ENCODE measurements at places on chromosomes 12 and 14.

DNA sequence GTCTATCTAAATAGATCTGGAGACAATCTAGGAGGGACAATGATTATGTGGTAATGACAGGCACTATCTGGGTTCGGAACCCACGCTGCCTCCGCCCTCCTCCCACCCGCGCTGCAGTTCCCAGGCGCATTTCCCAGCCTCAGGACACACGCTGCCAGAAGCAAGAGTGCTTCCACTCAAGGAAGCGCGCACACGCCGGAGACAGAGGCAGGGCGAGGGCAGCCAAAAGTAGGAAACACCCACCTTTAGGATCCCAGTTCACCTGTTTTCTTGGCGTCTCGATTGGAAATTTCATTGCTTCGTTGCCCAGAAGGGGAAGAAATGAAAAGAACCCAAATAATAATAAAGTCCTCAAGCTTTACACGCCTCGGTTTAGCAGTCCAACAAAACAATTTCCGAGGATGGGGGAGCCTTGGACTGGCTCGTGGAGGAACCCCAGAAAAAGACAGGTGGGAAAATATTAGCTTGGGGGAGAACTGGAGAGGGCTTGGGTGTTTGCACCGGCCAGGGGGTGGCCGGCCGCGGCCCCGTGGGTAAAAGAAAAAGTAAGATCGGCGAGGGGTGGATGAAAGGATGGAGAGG is 474 bp downstream of the KCNK10 start:
- DNase-seq = no peak

- DNase-seq = no peak
Measured at GRCh38 chr12:1920436-1920835, 2.0 kb upstream of the CACNA2D4 start.

- DNase-seq = no peak
Measured at GRCh38 chr12:109552971-109553370, 20.3 kb downstream of the MMAB start.

DNA sequence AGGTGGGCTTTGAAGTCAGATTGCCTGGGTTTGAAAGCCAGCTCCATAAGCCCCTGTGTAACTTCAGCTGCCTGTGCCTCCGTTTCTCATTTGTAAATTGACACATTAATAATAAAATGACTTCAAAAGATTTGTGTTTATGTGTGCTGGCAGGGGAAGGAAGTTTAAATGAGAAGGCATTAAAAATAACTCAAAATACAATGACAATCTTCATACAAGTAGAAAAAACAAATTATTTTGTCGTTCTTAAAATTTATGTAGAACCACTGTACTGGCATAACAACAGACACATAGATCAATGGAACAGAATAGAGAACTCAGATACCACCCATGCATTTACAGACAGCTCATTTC is 83.0 kb downstream of the PPM1A start:
- no peak for DNase-seq

DNA sequence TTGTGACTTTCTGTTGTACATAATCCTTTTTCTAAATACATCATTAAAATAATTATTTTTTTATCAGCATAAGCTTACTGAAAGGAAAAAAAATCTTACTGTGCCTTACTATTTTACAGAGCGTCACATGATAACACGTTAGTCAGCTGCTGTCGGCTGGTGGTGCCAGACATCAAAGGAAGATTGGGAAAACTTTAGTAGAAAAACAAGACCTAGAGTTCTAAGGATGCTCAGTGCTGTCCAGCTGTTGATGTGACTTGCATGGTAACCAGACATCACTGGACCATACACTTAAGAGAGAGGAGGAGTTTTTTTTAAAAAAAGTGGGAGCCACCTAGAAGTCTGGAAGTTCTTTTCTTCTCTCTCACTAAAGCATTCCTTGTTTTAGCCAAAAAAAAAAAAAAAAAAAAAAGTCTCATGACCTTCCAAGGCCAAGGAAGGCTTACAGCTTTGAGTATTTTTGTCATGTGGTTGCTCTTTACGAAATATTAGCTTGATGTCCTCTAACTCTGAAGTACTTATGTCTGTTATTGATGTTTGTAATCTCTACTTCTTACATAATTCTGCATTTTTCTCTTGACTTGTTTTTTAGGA is 4.5 kb downstream of the RASSF8 start:
- no peak for DNase-seq

DNA sequence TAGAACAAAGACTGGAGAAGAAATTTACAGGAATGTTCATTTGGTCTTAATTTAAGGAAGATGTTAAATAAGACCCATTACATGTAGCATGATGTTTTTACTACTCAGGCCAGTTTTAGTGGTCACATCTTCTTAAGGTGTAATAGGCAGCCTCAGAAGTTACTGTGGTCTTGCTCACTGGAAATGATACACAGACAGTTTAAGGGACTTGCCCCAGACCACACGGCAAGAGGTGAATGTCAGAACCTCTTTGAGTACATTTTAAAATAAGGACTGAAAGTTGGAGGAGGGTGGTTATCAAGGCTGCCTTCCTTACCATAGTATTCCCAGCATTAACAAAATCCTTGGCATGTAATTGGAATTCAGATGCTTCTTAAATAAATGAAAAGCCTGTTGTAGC is 37.9 kb downstream of the LRRK2 start:
- no peak for DNase-seq

- DNase-seq = peak; percentile 43
Measured at GRCh38 chr12:75505706-75506312, 5.6 kb downstream of the KRR1 start.

DNA sequence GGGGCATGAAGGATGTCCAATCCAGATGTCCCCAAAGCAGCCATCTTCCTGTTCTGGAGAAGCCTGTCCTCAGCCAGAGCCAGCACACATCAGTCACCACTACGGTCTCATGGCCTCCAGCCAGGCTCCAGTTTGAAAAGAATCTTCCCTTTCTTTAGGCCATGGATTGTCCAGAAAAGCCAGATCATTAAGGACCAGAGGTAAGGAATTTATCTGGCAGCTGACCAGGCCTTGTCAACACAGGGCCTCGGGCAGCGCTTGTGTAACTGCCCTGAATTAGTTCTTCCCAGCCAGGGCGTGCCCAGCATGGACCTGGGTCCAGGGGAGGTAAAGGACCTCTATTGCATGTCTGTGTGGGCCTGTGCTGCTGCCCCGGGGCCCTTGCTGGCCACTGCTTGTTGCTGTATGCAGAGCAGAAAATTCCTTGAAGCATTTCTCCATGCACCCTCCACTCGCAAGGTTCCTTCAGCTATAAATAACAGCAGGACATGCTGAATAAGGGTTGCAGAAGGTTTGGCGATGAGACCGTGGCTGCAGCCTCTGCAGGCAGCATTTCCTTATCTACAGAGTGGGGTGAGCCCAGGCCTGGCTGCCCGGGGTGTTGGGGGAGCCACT is 21.7 kb upstream of the VPS37B start:
- DNase-seq = peak; percentile 48

- DNase-seq = no peak
Measured at GRCh38 chr12:95002754-95003153, 743 bp downstream of the NDUFA12 start.

DNA sequence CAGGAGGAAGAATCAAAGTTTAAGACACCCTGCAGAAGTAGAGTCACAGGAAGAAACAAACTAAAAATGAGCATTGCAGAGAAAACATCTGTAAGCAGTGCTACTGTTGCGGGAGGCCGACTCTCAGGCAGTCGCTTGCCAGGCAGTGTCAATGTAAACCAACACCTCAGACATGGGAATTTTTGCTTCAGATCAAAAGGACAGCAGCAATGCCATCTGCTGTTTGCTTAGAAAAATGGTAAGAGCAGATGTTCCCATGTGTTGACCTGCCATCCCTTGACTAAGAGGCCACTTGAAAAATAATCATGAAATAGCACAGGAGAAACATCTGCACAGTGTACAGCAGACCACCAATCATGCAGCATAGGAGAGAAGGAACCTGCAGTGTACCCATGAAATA is 196.6 kb downstream of the SLC25A21 start:
- DNase-seq = no peak

- DNase-seq = no peak
Measured at GRCh38 chr12:112842441-112842840, 50.9 kb downstream of the RPH3A start.

DNA sequence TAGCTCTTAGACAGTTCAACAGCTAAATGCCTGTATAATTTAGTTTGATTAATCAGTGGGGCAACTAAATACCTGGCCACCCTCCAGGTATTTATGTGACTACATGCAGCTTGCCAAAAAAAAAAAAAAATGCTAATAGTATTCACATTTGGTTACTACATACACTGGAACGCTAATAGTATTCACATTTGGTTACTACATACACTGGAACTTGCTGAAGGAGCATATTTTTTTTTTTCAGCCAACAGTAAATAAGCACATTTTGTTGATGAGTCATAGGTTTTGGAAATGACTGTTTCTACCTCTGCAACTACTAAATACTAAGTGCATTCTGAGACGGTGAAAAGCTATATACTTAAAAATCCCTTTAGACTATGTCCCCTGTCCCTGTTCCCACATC is 1172.3 kb downstream of the LRFN5 start:
- DNase-seq = peak; percentile 57

- DNase-seq = no peak
Measured at GRCh38 chr14:81193924-81194633, 26.7 kb downstream of the GTF2A1 start.

GRCh38 chr12:95215949-95216348 is 1.3 kb downstream of the FGD6 start:
- DNase-seq = peak; percentile 69

- no peak for DNase-seq
Measured at GRCh38 chr12:27576667-27577347, 52.8 kb downstream of the PPFIBP1 start.
